ENCODE measurements at places on chromosomes 4 and X.

GRCh38 chr4:169617306-169617705 is 3.1 kb upstream of the CLCN3 start:
- no peak for DNase-seq

DNA sequence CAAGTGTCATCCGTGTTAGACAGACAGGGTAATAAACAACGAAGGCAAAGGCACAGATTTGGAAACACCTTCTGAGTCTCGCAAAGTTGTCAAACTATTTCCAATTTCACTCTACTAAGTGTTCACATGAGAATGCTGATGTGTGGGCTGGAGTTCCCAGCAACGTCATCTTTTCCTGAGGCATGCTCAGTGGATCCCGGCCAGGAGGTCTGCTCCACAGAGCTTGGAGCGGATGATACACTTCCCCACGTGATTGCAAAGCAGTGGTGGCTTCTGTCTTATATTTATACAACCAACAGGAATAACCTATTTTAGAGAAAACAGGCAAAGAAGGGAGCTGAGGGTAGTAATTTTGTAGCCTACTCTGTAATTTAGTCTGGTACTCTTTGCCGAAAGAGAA is 40.1 kb upstream of the PDK3 start:
- no peak for DNase-seq

DNA sequence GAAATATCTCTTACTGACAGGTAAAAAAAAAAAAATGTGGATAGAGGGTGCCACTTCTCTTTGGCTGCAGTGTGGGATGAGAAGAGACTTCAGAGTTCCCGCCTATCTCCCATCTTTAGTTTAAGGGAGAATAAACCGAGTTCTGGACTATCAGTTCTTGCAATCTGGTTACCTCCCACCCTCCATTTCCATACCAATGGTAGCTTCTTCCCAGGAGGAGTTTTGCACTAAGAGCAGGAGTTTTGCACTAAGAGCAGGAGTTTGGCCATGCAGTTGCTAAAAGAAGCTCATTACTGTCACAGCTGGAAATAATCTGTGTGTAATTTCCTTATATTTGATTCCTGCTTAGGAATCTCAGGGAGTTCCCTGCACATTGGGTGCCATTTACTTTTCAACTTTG is 10.8 kb upstream of the GUCY1B1 start:
- DNase-seq: no peak

DNA sequence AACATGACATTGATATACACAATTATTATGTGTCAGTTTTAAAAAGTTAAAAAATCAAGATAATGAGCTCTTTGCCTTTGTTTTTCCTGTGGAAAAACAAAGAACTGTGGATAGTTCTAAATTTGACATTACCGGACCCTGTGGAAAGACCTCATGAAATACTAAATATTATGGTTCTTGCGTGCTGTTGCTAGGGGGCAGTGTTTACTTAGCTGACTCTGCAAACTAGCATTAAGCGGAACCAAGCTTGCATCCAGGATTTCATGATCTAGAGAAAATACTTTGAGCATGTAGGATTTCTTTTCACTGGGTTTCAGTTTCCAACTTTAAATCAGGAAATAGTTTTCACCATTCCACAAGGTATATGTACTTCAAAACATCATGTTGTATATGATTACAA is 33.6 kb downstream of the CLCN4 start:
- DNase-seq: no peak

GRCh38 chr4:11009281-11009680 is 324.7 kb upstream of the CLNK start:
- DNase-seq: no peak

DNA sequence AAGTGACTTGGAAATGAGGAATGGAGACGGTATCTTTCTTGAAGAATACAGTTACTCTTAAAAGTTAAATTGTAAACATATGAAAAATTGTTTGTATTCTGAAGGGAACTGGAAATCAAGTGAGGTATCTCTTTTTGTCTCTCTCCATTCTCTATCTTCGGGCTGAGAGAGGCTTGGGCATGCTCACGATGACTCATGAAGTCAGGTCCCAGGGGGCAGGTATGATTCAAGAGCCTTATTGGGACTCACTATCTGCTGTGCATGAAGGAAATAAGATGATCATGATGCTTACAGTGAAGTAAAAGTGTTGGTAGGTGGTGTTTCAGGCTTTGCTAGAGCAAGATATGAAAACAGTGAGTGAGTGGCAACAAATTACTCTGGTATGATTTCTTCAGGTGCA is 200.4 kb upstream of the PITX2 start:
- DNase-seq: no peak

DNA sequence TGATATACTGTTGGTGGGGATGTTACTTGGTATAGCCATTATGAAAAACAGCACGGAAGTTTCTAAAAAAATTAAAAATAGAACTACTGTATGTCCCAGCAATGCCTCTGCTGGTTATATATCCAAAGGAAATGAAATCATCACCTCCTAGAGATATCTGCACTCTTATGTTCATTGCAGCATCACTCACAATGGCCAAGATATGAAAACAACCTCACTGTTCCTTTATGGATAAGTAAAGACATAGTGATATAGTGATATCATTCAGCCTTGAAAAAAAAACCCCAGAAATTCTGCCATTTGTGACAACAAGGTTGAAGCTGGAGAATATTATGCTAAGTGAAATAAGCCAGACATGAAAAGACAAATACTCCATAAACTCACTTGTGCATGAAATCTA is 543.8 kb upstream of the SLIT2 start:
- no peak for DNase-seq

- DNase-seq: no peak
Observed at GRCh38 chrX:49999087-49999486, 76.7 kb downstream of the CLCN5 start.

DNA sequence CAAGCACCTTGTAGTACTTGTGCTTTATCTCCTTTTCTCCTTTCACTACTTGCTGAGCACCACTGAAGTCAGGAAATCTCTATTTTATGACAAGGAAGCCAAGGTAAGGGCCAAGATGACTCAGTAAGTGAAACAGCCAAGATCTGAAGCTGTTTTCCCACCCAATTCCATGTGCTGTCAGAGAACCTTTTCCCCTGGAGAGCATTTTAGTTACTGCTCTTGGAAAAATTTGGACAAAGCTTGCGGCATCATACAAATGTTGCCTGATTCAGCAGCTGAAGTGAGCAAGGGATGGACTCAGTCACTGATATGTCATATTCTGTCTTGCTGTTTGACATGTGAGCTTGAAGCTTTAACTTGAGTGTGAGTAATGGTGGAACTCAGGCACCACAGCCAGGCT is 391.4 kb downstream of the RAB28 start:
- DNase-seq: no peak

DNA sequence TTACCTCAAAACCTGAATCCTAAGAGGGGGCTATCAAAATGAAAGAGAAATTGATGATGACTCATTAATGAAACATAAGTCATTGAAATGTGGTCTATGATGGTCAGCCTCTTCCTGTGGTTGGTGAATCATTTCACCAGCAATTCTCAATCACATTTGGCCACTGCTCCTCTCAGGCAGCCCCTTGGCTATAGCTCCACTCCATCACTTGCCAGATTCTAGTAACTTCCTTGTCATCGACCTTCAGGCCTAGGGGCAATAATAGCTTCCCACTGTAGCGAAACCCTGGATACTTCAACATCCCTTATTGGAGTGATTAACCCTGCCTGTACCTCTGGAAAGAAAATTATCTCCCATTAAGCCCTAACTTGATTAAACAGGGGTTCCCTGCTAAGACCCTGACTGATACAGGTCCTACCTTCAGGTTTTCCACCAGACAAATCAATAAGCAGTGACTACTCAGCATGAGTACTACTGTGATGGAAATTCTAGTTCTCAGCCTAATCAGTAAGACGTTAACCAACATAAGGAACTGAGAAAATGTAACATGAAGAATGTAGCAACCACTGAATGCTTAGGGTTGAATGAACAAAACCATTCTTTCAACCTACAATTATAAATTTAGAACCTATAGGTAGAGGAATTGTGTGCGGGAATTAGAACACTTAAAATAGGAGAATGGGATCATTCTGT is 30.4 kb downstream of the ADH7 start:
- DNase-seq: no peak

DNA sequence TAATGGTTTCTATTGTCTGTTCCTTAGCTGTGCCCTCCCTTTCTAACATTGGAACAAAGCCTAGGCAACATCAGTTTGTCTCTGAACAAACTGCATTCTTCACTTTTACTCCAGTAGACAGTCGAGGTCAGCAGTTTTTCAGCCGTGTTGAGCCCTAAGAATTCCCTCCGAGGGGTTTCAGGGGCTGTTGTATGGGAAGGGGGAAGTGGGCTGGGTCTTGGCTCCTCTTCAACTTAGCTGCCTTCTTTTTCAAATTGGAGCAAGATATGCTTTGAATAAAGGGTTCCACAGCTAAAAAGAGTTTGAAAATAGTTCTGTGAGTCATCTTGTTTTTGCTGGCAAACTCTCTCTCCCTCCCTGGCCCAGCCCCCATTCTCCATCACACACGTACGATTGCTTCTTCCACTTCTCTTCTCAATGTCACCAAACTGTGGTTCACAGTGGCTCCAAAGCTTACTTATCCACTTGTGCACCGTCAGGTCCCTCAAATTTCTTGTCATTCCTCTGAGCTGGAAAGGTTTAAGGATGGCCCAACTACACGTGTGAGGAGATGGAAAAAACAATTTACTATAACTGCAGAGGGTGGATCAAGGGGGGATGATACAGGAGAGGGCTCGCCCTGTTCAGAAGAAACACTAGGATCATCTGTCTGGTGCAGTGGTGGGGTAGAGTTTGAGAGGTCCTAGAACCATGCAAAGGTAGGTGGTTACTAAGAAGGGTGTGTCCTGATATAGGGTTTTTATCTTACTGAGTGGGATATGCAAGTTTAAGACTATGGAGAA is 9.2 kb upstream of the MAML3 start:
- DNase-seq: no peak

DNA sequence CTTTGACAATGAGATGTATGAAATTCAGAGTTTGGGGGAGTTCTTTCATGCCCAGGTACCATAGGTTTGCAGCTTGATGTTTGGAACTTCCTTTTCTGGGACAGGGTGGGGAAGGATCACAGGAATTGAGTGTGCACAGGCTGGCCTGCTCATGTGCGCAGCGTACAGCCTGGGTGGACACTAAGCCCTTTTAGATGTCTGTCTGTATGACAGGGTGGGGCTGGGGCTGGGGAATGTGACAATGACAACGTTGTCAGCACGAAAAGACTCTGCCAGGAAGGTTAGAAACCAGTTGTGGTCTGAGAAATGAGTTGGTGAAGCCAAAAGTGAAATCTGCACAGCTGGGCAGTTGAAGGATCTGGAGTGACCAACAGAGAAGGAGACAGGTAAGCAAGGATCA is 47.4 kb downstream of the WWC2 start:
- DNase-seq: no peak

DNA sequence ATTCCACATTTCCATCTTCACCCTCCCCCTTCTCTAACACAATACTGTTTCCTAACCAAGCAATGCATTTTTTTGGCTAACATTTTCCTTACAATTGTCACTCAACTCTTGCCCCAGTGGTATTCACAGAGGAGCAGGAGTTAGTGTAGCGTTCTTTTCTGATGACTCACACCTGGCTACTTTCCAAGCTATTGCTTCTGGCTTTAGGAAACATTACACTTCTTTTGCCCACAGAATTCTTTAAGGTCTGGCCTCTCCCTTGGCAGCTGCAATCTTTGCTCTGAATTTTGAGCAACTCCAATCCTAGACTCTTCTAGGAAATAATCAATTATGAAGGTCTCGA is 27.5 kb upstream of the PDGFC start:
- no peak for DNase-seq

DNA sequence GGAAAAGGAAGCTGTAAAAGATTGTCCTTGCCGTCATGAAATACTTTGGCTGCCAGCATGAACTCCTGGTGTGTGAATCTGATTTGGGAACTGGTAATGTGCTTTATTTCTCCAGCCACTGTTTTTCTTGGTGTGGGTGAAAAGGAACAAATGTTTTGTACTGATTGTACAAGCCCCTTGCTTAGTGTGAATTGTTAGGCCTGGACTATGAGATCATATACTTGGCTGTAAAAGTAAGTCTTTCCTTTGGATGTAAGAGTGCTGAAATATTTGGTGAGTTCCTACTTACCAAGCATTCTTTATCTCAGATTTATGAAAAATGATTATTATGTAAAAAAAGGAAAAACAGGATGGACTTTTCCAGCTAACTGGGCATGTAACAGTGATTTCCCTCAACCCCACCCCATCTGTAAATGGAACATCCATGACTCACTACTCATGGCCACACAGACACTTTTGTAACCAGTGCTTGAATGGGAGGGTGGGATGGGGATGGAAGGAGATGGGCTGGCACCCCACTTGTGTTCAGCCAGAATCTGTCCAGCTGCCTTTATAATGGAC is 6.3 kb downstream of the FNIP2 start:
- DNase-seq: no peak

GRCh38 chr4:122928930-122929329 is 6.5 kb upstream of the NUDT6 start:
- DNase-seq: no peak

All from T-cell (primary cell).